T-helper 1 cell (primary cell): ENCODE measurements at places on chromosomes 2 and 18.
A peak's percentile ranks its signal among the peaks of the same experiment; 100 is the strongest.

GRCh38 chr2:65231121-65231520, 3.5 kb downstream of the ACTR2 start:
- DNase-seq = no peak

DNA sequence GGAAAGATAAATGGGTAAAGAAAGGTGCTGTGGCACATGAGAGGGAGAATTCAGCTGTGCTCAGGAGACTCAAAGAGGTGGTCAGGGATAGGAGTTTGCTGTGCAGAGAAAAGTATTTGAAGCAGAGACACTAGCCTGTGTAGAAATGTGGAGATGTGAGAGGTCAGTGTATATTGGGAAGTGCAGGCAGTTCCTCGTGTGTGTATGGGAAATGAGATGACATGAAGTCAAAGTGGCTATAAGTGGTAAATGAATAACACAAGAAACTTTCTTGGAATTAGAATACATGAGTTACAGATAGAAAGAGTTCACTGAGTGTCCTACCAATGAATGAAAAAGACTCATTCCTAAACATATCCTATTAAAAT, 11.6 kb downstream of the MAP3K20 start:
- no peak for DNase-seq

DNA sequence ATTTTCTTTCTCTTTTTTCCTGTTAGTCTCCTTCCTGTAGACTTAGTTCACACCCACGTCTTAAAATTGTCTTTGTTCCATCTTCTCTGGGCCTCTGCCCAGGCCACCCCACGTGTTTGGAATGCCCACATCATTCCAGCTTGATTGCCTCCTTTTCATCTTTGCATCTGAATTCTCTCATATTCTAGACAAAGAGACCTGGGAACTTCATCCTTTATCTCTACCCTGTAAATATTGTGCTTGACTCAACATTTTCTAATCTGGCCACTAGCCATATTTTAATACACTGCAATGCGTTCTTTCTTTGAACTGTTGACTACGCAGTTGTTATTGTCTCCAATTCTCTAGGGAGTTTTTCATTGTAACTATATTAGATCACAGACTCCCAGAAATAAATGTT, 187.5 kb upstream of the NRXN1 start:
- no peak for DNase-seq

- no peak for DNase-seq
Measured at GRCh38 chr2:208033701-208034502, 8.6 kb upstream of the PLEKHM3 start.

GRCh38 chr2:71560638-71561011, 107.3 kb downstream of the DYSF start:
- DNase-seq = no peak

DNA sequence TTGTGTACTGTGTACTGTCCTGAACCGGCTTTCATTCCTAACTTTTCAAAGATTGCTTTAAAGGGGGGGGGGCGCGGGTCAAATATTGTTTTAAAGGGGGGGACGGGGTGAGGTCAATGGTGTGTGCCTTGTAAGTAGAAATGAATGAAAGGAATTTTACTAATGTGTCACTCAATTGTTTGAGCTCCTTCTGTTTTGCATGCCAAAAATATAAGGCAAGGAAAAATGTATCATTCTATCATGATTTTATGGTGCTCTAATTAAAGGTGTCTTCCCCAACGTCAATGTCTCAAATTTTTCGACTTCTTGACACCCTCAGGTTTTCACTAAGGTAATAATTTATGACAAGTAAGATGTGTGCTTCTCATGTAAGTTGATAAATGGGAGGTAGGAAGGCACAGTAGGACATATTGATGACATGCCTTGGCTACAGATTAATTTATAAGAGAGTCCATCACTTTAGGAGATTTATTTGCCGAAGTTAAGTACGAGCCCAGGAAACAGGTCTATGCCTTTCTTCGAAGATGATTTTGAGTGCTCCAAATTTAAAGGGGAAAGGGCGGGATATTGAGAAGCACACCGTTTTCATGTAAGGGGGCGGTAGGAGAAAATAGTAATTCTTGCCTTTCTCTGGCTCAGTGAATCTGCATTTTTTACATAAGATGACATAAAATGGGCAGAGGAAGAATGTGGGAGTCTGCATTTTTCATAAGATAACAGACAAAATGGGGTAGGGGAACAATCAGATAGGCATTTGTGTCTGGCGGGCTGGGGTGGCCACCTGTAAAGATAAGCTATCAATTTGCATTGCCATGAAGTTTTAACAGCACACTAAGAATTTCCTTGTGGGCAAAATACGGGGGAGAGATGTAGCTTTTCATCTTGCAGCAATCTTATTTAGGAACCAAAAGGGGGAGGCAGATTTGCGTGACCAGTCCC, 1.2 kb upstream of the TRAPPC8 start:
- no peak for DNase-seq

DNA sequence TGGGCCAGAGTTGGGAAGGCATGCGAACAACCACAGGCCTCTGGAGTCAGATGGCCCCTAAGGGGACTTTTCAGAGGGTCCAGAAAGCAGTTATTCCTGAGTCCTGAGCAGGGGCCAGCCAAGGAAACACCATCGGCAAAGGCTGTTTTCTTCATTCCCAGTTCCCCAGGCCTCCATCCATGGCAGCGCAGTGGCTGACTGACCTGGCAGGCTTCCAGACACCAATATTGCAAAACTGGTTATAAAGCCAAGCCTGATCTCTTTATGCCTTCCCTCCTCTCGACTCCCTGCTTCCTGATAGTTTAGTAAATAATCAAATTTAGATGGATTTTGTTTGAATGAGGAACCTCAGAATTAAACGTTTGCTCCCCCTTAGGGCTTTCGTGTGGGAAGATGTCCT, 133.4 kb upstream of the ITGA6 start:
- no peak for DNase-seq

- no peak for DNase-seq
Measured at GRCh38 chr2:70939001-70939838, 3.5 kb downstream of the ATP6V1B1 start.

DNA sequence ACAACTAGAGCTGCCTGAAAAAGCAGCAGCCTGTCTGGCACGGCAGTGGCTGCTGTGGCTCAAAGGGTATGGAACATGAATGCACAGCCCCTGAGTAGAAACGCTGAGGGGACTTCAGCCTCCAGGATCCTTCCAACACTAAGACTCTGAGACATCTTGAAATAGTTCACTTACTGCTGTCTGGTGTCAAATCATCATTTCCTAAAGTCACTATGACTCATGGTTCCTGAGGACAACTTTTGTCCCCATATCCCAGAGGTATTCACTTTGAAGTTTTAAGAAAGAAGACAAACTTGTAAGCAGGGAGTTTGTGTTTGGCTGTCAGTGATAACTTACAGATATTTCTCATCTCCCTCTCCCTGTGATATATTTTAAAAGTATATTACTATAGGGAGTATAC, 33.3 kb upstream of the NEB start:
- no peak for DNase-seq

DNA sequence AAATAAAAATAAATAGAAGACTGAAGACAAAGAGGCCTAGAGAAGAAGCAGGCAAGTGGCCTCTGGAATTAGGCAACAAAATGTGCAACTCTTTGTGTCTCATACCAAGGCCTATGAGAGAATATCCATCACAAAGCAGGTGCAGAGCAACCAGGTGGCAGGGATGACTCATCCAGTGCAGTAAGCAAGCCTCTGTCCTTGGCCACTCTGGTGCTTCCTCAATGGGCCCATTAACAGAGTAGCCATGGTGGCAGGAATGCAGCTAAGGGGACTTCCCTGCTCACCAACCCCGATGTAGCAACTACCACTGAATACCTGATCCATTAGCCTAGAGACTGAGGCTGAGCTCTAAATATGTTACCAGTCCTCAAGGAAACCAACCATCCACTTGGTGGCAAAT, 11.0 kb upstream of the EPG5 start:
- no peak for DNase-seq

DNA sequence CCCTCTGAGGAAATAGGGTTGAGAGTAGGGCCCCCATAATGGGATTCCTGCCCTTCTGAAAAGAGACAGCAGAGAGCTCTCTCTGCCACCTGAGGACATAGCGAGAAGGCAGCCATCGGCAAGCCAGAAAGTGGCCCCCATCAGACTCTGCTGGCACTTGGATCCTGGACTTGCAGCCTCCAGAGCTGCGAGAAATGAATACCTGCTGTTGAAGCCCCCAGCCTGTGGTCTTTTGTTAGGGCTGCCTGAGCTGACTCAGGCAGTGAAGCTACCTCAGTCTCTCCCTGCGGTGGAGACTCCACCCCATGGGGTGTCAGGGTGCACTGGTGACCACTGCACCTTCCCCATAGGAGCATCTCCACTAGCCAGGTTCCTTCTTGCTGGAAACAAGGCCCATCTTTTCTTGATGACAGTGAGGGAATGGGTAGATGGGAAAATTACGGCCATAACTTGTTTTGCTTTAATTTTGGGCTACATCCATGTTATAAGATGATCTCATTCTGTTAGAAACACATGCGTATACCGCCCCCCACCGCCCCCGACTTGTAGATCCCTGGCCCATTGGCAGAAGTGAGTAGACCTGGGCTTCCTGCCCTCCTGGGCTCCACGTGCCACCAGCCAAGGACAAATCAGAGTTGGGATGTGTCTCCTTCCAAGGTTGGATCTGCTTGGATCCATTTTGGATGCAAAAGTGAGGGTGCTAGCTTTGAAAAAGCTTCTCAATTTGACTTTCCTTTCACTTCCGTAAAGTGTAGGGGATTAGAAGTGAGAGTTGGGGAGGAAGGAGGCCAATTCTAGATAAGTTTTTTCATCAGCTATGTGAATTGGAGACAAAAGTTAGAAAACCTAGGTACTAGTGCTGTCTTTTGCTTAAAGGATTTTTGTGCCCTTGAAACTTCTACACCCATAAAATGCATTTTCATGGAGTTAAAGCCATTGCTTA, 42.9 kb downstream of the NCK2 start:
- peak; percentile 59 for DNase-seq

- no peak for DNase-seq
Measured at GRCh38 chr2:64985447-64985846, 3.8 kb upstream of the SLC1A4 start.

DNA sequence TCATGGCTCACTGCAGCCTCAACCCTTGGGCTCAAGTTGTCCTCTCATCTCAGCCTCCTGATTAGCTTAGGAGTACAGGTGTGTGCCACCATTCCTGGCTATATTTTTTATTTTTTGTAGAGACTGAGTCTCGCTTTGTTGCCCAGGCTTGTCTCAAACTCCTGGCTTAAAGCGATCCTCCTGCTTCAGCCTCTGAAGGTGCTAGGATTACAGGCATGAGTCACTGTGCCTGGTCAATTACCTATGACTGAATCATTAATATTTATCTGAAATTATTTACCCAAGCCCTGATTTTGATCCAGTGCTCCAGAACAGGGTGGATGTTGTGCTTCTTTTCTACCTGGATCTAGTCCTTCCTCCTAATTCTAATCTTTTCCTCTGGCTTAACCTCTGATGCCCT, 87.8 kb downstream of the MAP2 start:
- no peak for DNase-seq

- peak; percentile 11 for DNase-seq
Measured at GRCh38 chr2:237471438-237472186, 15.4 kb upstream of the MLPH start.

GRCh38 chr2:222753251-222753824, 81.9 kb downstream of the MOGAT1 start:
- no peak for DNase-seq

DNA sequence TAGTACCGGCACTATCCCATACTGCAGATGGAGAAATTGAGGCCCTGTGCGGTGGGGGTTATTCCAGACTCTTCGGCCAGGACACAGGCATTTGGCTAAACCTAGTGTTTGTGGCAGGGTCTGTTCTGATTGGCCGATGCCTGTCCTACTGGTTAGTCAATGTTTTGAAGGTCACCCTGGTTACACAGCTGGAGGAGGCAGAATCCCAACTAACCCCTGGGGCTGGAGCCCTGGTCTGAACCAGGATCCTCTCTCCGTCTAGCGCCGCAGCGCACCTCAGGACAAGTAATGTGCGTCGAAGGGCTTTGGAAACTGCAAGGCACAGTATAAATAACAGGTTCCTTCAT, 19.4 kb downstream of the TEX44 start:
- DNase-seq = no peak

- DNase-seq = no peak
Measured at GRCh38 chr2:119218478-119219064, 5.1 kb upstream of the STEAP3 start.

GRCh38 chr18:49841236-49842217, 28.2 kb upstream of the ACAA2 start:
- no peak for DNase-seq

GRCh38 chr2:147925886-147926285, 81.1 kb downstream of the ACVR2A start:
- DNase-seq = no peak

- DNase-seq = no peak
Measured at GRCh38 chr2:47867205-47867604, 39.1 kb downstream of the FBXO11 start.

GRCh38 chr2:3613524-3613905, 18.6 kb downstream of the COLEC11 start:
- no peak for DNase-seq

DNA sequence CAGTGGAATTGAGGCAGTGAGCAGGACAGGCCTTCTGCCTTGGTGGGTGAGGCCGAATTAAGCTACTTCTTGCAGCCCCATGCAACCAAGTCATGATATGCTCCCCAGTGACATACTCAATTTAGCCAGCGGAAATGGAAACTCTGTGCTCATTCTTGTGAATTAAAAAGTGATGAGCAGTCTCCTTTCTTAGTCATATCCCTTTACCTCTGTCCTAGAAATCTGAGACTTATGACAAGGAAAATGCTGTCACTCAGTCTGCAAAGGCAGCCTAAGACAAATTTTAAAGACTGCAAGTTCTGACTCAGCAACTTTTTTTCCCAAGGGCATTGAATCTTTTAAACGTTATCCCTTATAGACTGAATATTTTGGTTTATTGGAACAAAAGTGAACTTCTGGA, 218.2 kb downstream of the SH3BP4 start:
- DNase-seq = no peak

DNA sequence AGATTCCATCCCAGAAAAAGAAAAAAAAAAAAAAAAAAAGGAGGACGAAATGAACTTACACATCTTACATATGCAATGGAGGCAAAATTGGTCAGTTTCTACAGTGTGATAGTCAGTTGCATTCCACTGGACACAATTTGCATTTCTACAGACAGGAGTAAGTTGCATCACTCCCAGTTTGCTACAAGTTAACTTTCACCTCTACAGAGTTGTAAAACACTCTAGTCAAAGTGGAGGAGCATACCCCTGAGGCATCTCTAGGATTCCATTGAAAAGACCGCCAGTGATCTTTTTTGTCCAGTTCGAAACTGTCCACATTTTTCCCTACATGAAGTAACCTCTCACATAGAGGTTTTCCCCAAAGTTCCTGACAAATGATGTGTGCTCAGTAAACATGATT, 202.8 kb downstream of the VAPA start:
- DNase-seq = no peak

DNA sequence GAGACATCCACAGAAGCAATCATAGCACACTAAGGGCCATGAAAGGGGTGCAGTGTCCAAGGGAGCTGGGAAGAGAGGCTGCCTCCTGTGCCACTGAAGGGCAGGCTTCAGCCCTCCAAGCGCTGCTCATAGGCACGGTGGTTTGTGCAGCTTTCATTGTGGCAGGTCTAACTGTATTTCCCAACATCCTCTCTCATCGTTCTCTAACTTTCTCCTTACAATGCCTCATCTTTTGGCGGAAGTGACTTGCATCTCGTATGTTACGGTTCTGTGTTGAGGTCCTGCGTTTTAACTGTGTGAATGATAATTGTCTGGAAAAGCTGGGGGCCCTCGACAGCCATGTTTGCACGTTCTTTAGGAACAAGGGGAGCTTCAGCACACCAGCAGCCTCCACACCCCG, 213.9 kb downstream of the GBX2 start:
- DNase-seq = no peak

- DNase-seq = no peak
Measured at GRCh38 chr2:77418537-77418936, 103.6 kb downstream of the LRRTM4 start.

- no peak for DNase-seq
Measured at GRCh38 chr2:172219201-172219600, 116.5 kb upstream of the DLX2 start.
